ENCODE measurements at places on chromosomes 2 and 18.

DNA sequence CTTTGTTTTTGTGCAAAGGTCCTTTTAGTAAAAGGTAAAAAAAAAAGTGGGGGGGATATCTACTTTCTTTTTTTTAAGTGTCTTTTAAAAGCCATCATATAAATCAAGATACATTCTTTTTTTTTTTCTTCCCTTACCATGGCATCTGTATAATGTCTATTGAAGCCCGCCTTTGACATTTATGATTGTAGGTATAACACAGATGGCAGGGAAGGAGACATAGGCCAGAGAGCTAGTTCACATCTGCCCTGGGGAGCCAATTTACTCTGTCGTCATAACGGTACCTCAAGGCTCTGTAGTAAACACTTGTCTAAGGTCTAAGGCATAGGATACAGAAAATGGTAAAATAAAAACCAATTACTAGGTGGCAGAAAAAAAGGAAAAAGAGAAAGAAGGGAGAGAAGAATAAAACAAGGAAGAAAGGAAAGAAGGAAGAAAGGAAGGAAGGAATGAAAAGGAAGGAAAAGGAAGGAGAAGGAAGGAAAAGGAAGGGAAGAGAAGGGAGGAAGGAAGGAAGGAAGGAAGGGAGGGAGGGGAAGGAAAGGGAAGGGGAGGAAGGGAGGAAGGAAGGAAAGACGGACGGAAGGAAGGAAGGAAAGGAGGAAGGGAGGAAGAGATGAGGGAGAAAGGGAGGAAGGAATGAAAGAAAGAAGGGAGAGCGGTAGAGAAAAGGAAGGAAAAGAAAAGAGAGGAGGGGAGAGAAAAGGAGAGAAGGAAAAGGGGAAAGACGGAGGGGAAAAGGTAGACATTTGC, 343.5 kb downstream of the RBM43 start:
- no peak for DNase-seq

DNA sequence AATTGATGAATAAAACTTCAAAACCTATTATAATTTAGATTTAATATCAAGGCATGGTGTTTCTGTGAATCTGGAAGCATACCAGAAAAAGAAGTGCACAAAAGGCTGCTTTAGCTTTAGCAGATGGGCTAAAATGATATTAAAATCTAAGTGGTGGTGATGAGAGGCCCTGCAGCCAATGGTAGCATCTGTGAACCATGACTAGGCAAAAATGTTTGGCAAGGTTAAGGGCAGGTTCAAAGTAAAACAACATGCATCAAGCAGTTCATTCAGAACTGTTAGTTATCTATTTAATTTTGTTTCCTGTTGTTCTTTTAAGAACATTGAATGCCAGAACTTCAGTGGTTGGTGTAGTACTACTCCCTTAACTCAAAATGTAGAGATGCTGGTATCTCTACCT, 1736.9 kb upstream of the CELF4 start:
- DNase-seq = no peak

DNA sequence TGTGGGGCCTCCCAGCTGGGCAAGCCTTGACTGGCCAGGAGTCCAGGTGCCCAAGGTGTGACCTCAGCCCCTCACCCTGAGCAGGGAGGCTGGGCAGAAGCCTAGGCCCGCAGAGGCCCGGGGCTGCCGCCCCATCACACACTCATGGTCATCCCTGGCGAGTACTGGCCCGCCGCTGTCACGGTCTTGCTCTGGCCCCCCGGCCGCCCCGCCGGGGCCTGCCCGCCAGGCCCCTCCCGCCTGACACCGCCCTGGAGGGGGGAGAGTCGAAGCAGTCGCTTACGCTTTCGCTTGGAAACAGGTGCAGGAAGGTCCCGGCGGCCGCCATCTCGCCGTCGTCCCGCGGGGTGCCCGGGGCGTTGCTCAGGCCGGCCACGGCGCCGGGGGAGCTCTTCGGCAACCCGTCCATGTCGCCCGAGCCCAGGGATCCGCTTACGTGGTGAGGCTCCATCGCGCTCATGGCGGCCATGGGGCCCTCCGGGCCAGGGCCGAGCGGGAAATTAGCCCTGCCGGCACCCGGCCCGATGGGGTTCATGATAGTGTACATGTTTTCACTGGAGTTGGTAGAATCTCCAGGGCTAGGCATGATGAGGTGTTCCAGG, 26.6 kb upstream of the ANKRD62 start:
- DNase-seq = no peak

DNA sequence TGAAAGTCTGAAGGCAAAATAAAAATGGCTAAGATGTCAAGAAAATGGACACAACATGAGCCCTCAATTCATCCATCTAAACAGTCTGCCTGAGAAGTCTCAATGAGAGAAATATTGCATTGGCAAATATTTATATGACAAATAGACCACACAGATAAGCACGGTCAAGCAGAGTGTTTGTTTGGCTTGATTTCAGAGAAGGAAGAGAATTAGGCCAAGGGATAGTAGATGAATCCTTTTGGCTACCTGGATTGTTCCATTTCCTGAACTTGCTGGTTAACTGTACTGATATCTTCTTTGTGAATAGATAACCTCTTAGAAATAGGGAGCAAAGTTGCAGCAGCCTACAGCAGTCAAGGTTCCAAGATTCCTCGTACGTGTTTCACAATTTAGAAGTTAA, 129.6 kb downstream of the RBMS1 start:
- no peak for DNase-seq

DNA sequence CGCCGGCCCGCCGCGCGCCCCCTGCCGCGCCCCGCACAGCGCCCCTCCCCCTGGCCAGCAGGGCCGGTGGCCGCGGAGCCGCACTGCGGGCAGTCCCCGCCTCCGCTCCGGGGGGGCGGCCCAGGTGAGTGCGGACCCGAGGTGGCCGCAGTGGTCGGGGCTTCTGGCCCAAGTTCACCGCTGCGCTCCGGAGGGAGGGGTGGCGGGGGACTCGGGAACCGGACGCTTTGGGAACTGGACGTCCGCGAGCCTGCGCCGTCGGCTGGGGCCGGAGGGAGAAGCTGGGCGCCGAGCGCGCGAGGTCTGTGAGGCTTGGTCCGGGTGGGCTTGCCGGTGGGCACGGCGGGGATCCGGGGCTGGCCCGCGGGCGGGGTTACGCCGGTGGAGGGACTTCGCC, 591 bp upstream of the LDLRAD4 start:
- DNase-seq = no peak

GRCh38 chr2:232530626-232531260, 4.8 kb downstream of the CHRND start:
- no peak for DNase-seq
